Nephron progenitor cell (in vitro differentiated cells): ENCODE measurements at places on chromosomes 7 and 10.

GRCh38 chr10:77256346-77256745 lies 381.3 kb downstream of the KCNMA1 start:
- DNase-seq = no peak

DNA sequence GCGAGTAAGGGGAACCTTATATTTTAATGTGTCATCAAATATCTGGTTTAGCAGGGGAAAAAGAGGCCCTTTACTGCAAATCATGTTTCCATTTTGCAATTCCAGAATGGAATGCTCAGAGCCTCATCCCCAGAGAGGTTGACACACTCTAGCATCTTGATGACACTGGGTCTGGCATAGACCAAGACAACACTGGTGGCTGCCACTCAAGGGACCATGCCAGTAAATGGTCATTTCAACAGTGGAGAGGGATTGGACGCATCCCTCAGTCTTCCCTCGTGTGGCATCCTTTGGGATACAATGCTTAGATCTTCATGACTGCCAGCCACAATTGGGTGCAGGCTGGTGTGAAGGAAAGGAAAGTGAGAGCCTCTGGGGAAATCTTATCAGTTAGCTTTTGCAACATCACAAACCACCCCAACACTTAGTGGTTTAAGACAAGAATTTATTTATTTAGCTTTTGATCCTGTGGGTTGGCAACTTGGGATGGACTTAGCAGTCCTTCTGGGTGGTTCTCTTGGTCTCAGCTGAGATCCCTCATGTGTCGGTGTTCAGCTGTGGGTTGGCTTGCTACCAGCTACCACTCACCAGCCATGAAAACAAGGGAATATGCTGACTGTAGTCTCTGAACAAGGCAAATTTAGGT lies 21.6 kb downstream of the TACC2 start:
- no peak for DNase-seq

DNA sequence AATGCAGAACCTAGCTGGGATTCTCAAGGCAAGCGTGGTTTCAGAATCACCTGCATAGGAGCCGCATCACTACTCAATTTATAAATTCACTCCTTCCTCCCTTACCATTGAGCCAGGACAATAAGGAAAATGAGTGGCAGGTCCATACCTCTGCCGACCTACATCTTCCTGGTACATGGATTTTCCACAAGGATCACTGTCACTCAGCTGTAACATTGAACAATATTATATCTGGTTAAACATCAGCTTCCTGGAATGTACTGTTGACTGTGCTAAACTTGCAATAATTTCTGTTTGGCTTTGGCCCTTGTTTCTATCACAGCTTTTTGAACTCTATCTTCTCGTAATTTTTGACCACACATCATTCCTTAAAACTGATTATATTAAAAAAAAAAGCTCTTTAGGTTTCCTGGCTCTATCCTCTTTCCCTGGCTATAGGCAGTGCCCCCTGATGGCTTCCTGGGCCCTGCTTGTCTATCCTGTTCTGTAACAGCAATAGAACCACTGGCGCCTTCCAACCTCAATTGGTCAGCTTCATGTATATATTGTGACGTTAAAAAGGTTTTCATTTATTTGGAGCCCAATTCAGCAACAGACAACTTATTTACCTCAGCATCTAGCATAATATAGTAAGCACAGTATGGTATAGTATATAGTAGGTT lies 59.2 kb downstream of the RNLS start:
- DNase-seq = no peak

- DNase-seq = no peak
Measured at GRCh38 chr7:7242899-7243298, 60.6 kb downstream of the C1GALT1 start.

GRCh38 chr10:14014423-14014822 lies 316.3 kb downstream of the FRMD4A start:
- no peak for DNase-seq

- no peak for DNase-seq
Measured at GRCh38 chr7:135994466-135995205, 17.5 kb upstream of the MTPN start.

- peak; percentile 10 for DNase-seq
Measured at GRCh38 chr10:57338823-57339558, 928.7 kb downstream of the IPMK start.

GRCh38 chr7:151506901-151507382 lies 12.8 kb downstream of the RHEB start:
- no peak for DNase-seq

GRCh38 chr7:17640730-17641377 lies 299.4 kb downstream of the SNX13 start:
- DNase-seq = peak; percentile 34

DNA sequence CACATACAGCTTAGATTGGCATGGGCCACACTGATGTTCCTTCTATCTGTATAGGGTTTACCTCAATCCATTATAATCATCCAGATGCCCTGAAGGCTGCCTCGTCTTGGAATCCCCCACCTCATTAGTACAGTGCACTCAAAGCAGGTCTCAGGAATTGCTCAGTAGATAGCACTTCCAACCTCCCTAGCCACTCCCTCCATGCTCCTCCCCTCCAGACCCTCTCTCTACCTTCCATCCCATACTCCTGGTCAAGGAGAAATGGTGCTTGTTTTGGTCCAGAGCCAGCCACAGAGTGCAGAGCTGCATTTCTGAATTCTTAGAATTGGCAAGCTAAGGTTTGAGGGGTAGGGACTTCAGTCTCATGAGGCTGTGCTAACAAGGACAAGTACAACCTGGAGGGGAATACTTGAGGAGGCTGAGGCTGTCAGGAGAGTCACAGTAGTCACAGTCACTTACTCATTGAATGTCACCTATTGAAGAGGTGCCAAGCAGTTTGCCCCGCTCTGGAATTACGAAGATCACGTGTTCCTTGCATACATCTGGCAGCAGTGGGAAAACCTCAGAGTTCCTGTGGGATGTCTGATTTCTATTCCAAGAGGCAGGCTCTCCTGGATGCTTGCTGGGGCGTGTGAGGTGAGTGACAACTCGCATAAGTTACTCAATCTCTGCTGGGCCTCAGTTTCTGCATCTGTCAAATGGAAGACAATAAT lies 60.7 kb upstream of the ZNF746 start:
- DNase-seq = no peak

GRCh38 chr10:114603303-114603702 lies 54.8 kb downstream of the ABLIM1 start:
- DNase-seq = no peak

DNA sequence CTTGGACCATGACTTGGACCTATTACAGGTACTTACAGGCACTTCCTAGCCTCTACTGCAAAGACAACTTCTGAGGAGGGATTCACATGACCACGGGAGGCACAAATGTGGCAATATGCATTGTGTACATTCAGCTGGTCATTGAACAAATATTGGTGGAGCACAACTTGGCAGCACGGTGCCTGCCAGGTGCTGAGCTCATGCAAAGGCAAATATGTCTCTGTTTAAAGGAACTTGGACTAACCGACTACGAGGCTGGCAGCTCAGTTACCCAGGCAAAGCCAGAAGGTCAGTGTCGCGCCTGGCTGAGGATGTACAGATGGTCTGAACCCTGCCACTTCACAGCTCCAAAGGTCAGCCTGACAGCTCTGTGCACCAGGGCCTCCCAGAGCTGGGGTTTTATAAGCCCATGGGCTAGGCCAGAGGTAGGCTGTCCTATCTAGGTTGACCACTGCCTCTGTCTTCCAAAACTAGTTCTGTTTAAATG lies 6.1 kb downstream of the DENND11 start:
- peak; percentile 35 for DNase-seq

DNA sequence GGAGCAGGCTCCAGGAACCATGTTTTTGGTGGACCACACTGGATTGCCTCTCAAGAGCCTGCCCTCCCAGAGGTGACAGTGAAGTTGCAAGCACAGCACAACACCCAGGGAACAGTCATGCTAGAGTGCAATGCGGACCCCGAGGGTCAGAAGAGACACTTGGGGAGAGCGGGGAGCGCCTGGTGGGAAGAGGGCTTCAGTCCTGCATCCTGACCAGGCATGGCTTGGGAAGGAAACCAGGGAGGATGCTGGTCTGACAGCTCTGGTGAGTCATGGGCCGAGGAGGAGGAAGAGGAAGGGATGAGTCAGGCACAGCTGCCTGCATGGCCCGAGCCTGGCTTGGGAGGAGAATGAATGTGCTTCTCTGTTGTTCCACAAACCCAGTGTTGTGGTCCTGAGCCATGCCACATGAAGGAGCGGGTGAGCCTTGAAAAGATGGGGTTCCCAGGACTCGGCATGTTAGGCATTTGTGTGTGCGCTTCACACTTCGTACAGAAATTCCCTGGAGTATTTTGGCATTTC lies 29.5 kb upstream of the ANKRD2 start:
- no peak for DNase-seq

DNA sequence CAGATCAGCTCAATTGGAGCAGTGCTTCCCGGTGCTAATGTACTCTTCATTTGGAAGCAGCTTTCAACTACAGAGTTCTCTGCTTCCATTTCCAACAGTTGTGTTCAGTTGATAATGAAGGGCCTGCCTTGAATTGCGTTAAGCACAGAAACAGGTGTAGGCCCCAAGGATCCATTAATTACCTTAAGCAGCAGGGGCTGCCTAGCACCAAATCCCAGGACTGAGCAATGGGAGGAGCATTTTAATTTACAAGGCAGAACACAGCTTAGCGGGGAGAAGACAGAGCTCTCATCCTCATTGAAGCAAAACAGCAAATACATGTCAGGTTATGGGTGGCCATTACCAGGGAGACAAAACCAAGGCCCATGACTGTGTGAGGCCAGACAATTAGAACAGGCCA lies 349.6 kb downstream of the TFEC start:
- DNase-seq = peak; percentile 1

- no peak for DNase-seq
Measured at GRCh38 chr10:129761197-129761972, 202.7 kb downstream of the EBF3 start.

- DNase-seq = peak; percentile 85
Measured at GRCh38 chr7:54664235-54665228, 94.5 kb downstream of the SEC61G start.

- peak; percentile 28 for DNase-seq
Measured at GRCh38 chr7:5248201-5248885, 34.4 kb upstream of the SLC29A4 start.
